HT-29 (cell line): ENCODE measurements at places on chromosomes 13 and 19. TPM values are rescaled to one million over a fixed set of nuclear protein-coding genes. Genes with fewer than 3 reads are reported as not detected.

Gene CD79A
- total RNA-seq, result 0.81 and 1.4 TPM in 2 replicates

Gene TINCR
- not detected in 2 replicates for total RNA-seq

Gene WDR88
- not detected in 2 replicates for total RNA-seq

Gene SLC6A16
- total RNA-seq, result 0.26 TPM in 1 of 2 replicates, not detected in the other

Gene ICAM4
- 0.69 TPM in 1 of 2 replicates, not detected in the other for total RNA-seq

Gene CACNA1A
- total RNA-seq, result 0.10 and 0.70 TPM in 2 replicates

Gene ZNF442
- total RNA-seq, result 0.03 and 0.05 TPM in 2 replicates

Gene JSRP1
- total RNA-seq, result 0.34 and 0.38 TPM in 2 replicates

Gene ZNF135
- not detected in 2 replicates for total RNA-seq

Gene ZNF90
- total RNA-seq, result not detected in 2 replicates

Gene GIPR
- 4.3 and 5.1 TPM in 2 replicates for total RNA-seq

Gene ZNF610
- total RNA-seq, result not detected in 2 replicates
